ENCODE measurements at places on chromosomes 7 and 10. TPM values are rescaled to one million over a fixed set of nuclear protein-coding genes. Genes with fewer than 3 reads are reported as not detected.

The EFCAB10 gene
- total RNA-seq = not detected

The DGKI gene
- 2.2 TPM for total RNA-seq

The CXCL12 gene
- total RNA-seq = 45.8 TPM

The EPDR1 gene
- total RNA-seq = 6.0 TPM

The SYT15B gene
- 0.73 TPM for total RNA-seq

DNA sequence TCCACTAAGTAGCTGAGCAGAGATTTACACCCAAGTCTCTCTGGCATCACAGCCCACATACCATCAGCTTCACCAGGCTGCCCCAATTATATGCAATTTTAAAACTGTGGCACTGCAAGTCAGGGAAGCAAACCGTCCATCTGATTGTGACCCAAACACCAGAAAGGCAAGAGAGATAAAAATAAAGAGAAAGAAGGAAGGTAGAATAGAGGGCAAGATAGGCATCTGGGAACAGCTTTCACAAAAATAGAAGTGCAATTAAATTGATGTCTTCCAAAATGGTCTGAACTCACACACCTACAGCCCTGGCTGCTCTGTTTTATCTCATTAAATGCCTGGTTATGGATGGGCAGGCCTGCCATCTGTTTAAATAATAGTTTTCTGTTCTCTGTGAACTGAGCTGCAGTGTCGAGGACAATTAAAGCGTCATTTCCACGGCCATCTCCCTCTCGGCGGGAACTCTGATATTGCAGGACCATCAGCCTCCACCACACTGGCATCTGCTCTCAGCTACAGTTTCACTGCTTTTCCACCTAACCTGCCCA, 509.1 kb downstream of the INHBA start:
- H3K4me3 ChIP-seq = no peak overlapping the region
- H3K27ac ChIP-seq = peak overlapping the region; percentile 8
- H3K27me3 ChIP-seq = no peaks in the 10 kb centered on the region
- DNase-seq = no peak

- H3K4me1 ChIP-seq = peaks cover 38% of the 10 kb centered on the region
- H3K27ac ChIP-seq = no peak overlapping the region
- no peaks in the 10 kb centered on the region for H3K27me3 ChIP-seq
- no peak overlapping the region for H3K4me3 ChIP-seq
- DNase-seq = no peak
Observed at GRCh38 chr7:79287981-79288380, 165.5 kb downstream of the MAGI2 start.

GRCh38 chr7:152601305-152601798, 74.6 kb downstream of the XRCC2 start:
- no peak overlapping the region for H3K27ac ChIP-seq
- no peak overlapping the region for H3K4me3 ChIP-seq
- DNase-seq = no peak
- no peaks in the 10 kb centered on the region for H3K27me3 ChIP-seq
- H3K36me3 ChIP-seq = no peaks in the 10 kb centered on the region

GRCh38 chr7:156173748-156174353, 361.6 kb upstream of the SHH start:
- H3K36me3 ChIP-seq = no peaks in the 10 kb centered on the region
- no peak overlapping the region for H3K4me3 ChIP-seq
- no peak overlapping the region for H3K27ac ChIP-seq
- DNase-seq = no peak

- H3K36me3 ChIP-seq = no peaks in the 10 kb centered on the region
- H3K4me3 ChIP-seq = no peak overlapping the region
- DNase-seq = peak; percentile 28
- peaks cover 20% of the 10 kb centered on the region for H3K27me3 ChIP-seq
Observed at GRCh38 chr7:31633894-31634494, 53.0 kb upstream of the PPP1R17 start.

DNA sequence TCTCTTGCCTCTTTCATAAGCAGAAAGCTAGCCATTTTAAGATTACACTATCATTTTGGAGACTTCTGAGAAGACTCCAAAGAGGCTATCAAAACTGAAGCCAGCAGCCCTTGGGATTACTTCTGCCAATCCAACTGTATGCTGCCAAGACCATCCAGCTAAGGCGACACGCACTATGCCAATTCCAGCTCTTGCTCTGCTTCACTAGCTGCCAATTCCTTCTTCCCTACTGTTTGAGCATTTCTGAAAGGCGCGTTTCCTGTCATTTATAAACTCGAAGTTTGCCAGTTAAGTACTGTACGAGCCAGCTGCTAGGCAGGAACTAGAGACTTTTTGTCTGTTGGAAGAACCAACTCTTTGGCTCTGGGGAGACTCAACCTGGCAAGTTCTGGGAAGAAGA, 36.5 kb downstream of the MALSU1 start:
- H3K27ac ChIP-seq = peak overlapping the region; percentile 72
- no peak overlapping the region for H3K4me3 ChIP-seq
- peaks cover 46% of the 10 kb centered on the region for H3K4me1 ChIP-seq
- H3K27me3 ChIP-seq = no peaks in the 10 kb centered on the region
- no peak for DNase-seq

GRCh38 chr7:119630406-119630969, 642.5 kb upstream of the KCND2 start:
- no peak for DNase-seq
- H3K27me3 ChIP-seq = peaks cover 16% of the 10 kb centered on the region
- H3K4me3 ChIP-seq = no peak overlapping the region
- H3K36me3 ChIP-seq = no peaks in the 10 kb centered on the region
- no peak overlapping the region for H3K27ac ChIP-seq

DNA sequence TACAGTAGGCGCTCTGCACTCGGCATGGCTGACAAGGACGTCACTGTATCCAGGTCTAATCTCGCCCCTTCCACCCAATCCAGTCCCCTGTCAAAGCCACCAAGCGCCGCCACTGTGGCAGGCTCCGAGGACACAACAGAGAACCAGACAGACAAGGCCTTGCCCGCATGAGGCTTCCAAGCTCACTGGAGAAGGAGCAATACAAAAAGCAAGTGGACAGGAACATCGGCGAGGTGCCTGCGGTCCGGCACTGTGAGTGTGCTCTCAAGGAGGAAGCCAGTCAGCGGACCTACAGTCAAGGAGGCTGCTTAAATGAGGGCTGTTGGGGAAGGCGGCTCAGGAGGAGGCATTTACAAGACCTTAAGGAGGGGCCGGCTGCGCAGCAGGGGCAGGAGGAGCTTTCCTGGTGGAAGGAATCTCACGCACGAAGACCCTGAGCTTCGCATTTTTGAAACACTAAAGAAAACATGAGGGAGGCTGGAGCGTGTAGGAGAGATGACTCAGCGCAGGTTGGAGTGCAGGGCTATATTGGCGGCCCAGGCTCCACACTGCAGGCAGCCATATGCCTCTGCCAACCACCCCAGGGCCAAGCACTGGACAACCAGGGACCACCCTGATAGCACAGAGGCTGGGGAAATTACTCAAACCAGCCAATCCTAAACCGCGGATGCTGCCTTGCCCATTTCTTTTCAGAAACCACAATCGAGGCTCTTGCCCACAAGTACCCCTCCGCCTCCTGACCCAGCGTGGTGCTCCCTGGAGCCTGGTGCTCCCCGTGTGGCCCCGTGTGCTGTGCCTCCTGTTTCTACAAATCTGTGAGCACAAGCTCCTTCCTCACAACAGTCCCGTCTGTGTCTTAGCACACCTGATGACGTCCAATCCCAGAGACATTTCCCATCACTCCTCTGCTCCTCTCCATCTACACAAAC, 28.9 kb downstream of the GNA12 start:
- peak overlapping the region; percentile 59 for H3K27ac ChIP-seq
- H3K27me3 ChIP-seq = no peaks in the 10 kb centered on the region
- H3K4me1 ChIP-seq = peaks cover 13% of the 10 kb centered on the region

- H3K4me1 ChIP-seq = peaks cover 44% of the 10 kb centered on the region
- H3K4me3 ChIP-seq = no peak overlapping the region
- no peaks in the 10 kb centered on the region for H3K36me3 ChIP-seq
- H3K27me3 ChIP-seq = peaks cover 79% of the 10 kb centered on the region
- DNase-seq = no peak
Observed at GRCh38 chr10:75599875-75600648, 168.6 kb downstream of the LRMDA start.

GRCh38 chr10:78416031-78417011, 382.7 kb downstream of the RPS24 start:
- peak overlapping the region; percentile 77 for H3K27ac ChIP-seq
- no peak for DNase-seq
- H3K4me1 ChIP-seq = peaks cover 72% of the 10 kb centered on the region
- no peak overlapping the region for H3K4me3 ChIP-seq
- H3K36me3 ChIP-seq = no peaks in the 10 kb centered on the region

DNA sequence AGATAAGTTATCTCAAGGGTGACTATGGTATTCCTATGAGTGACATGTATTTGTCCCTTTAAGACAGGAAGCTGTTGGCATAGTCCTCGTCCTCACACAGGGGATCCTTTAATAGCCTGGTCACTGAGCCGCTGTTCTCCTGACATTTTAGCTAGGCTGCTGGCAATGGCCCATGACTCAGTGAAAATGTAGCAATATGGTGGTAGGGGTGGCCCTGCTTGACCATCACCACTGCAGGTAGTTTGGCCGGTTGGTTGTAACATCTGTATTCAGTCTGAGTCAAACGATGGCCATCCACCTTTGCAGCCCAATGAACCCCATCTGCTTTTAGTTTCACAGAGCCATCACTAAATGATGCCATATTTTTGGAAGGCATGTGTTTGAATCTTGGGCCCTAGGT, 110.1 kb upstream of the RAB18 start:
- no peak overlapping the region for H3K27ac ChIP-seq
- no peak for DNase-seq
- no peak overlapping the region for H3K4me3 ChIP-seq
- no peaks in the 10 kb centered on the region for H3K36me3 ChIP-seq
- H3K27me3 ChIP-seq = peaks cover 7% of the 10 kb centered on the region
- H3K4me1 ChIP-seq = no peaks in the 10 kb centered on the region

DNA sequence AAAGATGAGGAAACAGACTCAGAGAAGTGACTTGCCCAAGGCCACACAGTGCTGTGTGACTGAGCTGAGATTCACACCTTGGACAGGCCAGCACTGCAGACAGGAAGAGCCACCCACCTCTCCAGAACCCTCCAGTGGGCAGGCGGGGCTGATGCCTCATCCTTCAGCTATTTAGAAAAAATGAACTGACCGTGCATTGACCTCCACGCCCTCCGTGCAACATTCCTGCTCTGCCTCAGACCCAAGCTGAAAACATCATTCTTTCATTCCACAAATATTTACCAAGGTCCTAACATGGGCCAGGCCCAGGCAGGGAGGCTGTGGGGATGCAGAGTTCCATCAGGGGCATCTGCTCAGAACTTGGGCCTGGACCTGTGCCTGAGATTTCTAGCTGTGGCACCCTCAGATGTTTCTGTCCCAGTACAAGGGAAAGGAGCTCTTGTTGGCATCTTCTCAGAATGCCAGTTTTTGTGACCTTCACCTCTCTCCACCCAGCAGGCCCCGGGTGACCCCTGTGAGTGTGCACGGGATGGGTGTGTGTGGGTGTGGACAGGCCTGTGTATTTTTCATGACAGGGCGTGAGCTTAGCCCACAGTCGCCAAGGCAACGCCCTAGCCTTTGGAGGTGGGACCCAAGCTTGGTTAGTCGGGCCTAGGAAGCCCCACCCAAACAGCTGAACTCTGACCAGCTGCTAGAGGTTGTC, 6.5 kb downstream of the VSIR start:
- peaks cover 34% of the 10 kb centered on the region for H3K4me1 ChIP-seq
- no peaks in the 10 kb centered on the region for H3K36me3 ChIP-seq
- DNase-seq = no peak
- no peaks in the 10 kb centered on the region for H3K27me3 ChIP-seq
- peak overlapping the region; percentile 87 for H3K27ac ChIP-seq

DNA sequence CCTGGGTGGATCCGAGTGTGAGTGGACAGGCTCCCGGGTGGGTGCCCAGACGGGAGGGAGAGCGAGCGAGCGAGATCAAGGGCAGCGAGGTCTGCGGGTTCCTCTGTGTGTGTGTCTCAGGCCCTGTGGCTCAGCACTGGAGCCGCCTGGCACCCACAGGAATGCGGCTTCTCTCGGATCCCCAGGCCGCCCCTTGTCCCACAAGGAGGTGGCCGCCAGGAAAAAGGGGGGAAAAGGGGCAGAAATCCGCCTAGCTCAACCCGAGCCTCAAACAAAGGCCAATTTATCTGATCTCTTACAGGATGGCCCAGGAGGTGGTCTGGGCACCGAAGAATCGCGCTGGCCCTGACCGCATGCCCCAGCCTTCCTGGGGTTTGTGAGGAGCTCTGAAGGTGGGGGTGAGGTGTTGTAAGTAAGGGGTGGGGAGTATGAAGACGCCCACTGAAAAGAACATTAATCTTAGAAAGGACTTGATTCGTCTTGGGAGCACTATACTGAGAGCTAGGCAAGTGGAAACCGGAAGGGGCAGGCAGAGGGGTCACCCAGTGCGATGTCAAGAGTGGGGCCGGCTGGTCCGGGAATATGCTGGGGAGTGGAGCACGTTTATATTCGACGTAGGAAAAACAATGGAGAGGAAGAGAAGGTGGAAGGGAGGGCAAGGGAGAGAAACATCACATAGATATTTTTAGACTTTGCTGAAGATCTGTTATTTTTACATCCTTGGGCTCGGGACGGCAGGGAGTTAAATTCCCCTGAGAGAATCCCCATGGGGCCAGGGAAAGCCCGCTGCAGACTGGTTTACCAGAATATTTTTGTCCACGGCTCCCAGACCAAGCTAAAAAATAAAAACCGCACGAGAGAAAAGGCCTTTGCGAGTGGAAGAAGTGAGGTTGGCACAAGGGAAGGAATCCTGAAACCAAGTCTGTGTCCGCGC, 7.2 kb downstream of the DLX5 start:
- H3K4me3 ChIP-seq = peak overlapping the region; percentile 67
- peaks cover 71% of the 10 kb centered on the region for H3K4me1 ChIP-seq
- peak overlapping the region; percentile 95 for H3K27ac ChIP-seq
- DNase-seq = no peak
- H3K36me3 ChIP-seq = peaks cover 7% of the 10 kb centered on the region

- H3K4me1 ChIP-seq = no peaks in the 10 kb centered on the region
- no peak for DNase-seq
- no peaks in the 10 kb centered on the region for H3K36me3 ChIP-seq
- H3K27me3 ChIP-seq = no peaks in the 10 kb centered on the region
Observed at GRCh38 chr10:102341038-102341688, 54.3 kb upstream of the NFKB2 start.

DNA sequence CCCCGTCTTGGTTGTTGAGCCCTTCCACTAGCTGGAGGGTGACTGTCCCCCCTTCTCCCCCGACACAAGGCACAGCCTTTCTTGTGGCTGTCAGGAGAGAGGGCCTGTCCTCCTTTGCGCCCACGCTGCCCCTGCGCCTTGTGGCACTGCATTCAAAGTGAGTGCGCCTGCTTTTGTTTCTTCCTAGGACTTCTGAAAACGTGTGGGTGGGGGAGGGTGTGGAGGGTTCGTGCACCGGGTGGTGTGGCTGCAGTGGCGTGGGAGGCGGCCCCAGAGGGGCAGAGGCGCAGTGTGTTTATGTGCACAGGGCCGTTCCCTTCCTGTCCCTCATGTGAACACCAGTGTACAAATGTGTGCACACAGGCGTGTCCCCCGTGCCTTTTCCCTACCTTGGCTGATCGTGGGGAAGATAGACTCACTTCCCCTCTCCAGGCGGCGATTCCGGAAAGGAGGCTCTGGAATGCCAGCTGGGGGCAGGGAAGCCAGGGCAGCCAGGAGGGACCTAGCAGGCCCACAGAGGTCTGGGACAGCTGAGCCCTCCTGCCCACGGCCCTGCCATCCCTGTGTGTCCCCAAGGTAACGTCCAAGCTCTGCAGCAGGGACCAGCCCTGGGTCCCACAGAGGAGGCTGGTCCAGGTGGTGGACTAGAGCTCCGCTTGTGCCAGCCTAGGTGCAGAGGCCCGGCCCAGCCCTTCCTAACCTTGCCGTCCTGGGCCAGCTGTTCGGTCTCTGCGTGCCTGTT, 88.8 kb downstream of the LHPP start:
- no peaks in the 10 kb centered on the region for H3K27me3 ChIP-seq
- H3K4me1 ChIP-seq = peaks cover 8% of the 10 kb centered on the region
- H3K4me3 ChIP-seq = no peak overlapping the region
- H3K27ac ChIP-seq = no peak overlapping the region

All from mesothelial cell of epicardium (in vitro differentiated cells).